HTR-8/SVneo (cell line): ENCODE measurements at places on chromosomes 5 and 9.

- DNase-seq: no peak
Observed at GRCh38 chr5:42001673-42002072, 76.6 kb downstream of the FBXO4 start.

- DNase-seq: no peak
Observed at GRCh38 chr5:149387982-149388381, 8.9 kb upstream of the IL17B start.

DNA sequence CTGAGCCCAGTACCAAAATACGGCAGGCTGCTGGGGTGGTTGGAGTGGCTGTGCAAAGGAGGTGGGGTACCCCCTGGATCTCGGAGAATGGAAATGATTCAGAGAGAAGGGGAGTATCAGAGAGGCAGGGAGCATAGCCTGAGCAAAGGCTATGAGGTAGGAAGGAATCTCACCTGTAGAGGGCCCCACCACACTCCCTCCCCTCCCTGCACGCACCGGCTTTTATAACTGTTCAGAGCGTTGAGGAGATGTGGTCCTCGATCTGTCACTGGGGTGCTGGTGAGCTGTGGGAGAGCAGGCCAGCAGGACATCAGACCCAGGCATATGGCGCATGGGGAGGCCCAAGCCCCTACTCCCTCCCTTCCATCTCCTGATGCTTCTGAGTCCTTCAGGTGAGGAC is 13.2 kb downstream of the PHF19 start:
- DNase-seq: no peak

DNA sequence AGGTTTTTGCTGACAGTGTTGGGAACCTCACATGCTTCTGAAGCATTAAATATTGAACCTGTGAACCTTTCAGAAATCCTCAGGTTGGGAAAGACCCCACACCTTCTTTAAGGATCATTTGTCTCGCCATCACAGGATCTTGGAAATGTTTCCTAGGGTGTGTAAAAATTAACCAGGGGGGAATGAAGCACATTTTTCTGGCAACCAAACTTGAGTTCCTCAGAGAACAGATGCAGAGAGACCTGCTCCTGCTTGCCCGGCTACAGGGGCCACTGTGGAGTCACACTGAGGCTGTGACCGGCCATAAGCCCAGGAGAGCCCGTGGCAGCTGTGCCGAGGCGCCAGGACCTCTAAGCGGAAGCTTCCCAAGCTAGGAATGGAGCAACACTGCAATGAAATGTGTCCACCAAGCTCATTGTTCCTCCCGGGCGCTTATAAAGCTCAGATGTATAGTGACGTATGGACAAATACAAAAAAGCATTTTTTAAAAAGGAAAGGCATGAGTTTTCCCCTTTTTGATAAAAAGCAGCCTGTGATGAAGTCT is 7.7 kb downstream of the CXCL14 start:
- DNase-seq: no peak
